ENCODE measurements at places on chromosomes 5 and 9.

- DNase-seq: no peak
Observed at GRCh38 chr9:33125871-33126823, 41.0 kb downstream of the B4GALT1 start.

DNA sequence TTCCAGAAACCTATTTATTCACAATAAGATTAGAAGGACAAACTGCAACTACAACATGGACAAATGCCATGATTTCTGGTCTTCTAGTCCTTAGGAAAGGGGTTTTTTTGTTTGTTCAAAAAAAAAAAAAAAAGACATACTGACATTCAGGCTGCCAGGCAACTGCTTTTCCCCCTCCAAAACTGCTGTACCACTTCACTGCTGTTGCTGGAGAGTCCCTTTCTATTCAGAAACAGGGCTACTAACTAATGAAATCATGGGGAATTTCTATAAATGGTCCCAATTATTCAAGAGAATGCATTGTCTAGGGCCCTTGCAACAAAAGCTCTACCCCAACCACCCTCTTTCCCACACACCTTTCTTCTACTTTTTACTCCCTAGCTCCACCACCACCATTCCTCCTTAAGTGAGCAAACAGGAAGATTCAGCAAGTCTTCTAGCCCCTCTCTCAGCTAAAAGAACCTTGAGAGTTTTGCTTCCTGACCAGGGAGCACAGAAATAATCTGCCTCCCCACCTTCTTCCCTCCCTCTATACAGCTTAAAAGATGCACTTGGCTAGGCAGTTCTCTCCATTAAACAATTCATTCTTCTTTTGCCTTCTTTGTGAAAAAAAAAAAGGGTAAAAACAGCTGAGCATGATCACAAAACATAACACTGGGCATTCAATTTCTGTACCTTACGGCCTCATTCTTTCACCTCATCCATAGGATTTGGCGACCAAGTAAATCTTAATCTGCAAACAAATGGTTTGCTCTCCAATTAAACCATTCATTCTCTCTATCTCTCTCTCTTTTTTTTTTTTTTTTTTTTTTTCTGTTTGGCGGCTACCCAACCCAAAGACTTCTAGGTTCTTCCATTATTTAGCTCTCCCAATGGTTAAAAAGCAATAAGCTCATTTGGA lies 13.8 kb downstream of the ZNF608 start:
- DNase-seq: no peak

DNA sequence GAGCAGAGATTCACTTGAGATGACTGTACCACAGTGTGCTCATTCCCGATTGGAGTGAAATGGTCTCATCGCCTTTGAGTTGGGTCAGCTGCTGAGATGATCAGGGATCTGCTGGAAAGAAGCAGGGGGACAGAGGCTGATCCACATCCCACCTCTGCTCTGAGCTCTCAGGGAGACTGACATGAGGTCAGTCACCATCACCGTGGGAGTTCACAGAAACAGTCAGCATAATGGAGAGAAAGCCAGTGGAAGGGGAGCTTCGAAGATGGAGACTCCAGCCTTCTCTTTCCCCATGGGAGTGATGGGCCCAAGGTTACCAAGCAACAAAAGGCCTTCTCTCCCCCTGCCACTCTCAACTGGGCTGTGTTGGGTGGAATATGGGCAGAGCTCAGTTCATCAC lies 276.4 kb downstream of the CDK5RAP2 start:
- no peak for DNase-seq

GRCh38 chr5:151406322-151406947 lies 41.0 kb upstream of the SLC36A1 start:
- no peak for DNase-seq

DNA sequence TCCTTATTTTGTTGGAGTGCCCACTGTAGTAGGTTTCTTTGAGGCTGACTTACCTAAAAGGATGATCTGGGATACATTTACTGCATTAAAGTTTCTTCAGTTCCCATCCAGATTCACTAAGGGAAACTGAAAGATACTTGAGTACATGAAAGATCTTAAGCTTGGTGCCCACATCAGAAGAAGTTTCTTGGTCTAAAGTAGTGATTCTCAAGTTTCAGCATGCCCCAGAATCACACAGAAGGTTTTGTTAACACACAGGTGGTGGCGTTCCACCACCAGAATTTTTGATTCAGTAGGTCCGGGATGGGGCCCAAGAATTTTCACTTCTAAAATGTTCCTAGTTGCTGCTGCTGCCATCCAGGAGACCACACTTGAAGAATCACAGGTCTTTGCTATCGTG lies 171.0 kb downstream of the ZNF462 start:
- DNase-seq: no peak

- no peak for DNase-seq
Observed at GRCh38 chr5:113273948-113274347, 160.8 kb downstream of the TSSK1B start.

DNA sequence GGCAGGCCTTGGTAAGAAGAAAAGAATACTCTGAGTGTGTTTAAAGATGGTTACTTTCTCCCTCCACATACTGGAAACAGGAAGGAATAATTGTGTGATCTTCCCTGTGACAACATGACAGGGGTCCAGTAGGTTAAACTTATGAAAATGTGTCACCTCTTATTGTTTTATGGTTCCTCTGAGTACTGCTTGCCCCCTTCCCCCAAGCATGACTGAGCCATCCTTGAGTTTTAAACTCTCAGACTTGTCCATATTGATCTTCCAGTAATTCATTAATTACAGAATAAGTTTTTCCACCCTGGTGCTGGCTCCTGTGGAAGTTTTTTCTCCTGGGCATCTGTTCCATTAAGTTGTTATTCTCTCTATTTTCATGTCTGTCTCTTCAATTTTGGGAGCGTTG lies 95.8 kb downstream of the CNTLN start:
- DNase-seq: no peak

DNA sequence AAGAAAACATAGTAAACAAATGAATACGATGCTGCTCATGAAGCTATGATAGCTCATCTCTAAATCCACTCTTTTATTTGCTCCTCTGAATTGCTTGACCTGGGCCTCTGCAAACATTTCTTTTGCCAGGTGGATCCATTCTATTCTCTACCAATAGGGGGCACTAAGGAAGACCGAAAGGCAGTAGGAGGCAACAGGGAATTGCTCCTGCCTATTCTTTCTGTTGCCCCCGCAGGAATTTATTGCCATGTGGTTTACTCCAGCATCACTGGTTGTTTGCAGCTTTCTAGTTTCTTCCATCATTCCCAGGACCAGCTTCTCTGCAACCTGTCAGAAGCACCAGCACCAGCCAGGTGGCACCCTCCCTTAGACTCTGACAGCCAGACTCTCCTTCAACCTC lies 5.3 kb downstream of the GAPT start:
- DNase-seq: no peak

GRCh38 chr5:40046792-40047191 lies 622.0 kb upstream of the DAB2 start:
- DNase-seq: no peak

DNA sequence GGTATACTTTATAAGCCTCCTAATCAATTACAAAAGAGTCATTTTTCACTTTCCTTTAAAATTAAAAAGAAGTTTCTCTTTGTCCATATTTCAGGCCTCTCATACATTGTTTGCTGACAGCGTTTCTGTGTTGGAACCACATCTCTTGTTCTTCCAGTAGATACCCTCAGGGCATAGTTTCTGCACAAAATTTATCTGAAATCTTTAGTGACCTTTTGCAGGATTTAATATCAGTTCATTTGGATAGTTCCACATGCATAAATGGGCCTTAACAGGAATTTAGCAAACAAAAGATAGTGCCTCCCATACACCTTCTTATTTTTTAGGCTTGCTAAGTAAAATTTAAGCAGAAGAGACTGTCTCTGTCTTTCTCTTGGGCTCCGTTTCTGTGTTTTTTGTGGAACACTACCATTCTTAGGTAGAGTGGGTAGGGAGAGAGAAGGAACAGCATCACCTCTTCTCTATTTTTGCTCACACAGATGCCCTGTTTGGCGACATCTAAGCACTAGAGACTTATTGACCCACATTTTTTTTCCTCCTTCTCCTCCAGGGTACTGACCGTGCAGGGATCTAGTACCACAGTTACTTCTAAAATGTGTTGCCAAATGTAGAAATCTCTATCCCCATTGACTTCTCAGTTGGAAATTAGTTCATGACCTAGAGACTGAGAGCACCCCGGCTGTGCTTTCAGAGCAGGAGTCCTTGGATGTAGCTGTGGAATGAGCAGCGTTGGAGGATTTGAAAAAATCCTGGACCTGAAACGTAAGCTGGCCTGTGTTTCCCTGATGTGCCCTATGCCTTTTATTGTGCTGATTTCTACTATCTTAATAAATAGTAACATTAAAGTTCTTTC lies 22.1 kb downstream of the ARHGAP26 start:
- DNase-seq: no peak
